Cardiac atrium fibroblast (primary cell): ENCODE measurements at places on chromosomes 4 and X. TPM values are rescaled to one million over a fixed set of nuclear protein-coding genes. Genes with fewer than 3 reads are reported as not detected.

CNKSR2 gene
- total RNA-seq = under 0.01 and 0.32 TPM in 2 replicates

PPAT gene
- total RNA-seq = 9.9 and 12.6 TPM in 2 replicates

MAML3 gene
- total RNA-seq = 1.6 and 2.1 TPM in 2 replicates

VCX3B gene
- not detected in 2 replicates for total RNA-seq

SLC7A11 gene
- total RNA-seq = 18.6 and 23.3 TPM in 2 replicates

PAK3 gene
- total RNA-seq = 0.32 TPM in 1 of 2 replicates, not detected in the other

N4BP2 gene
- 1.8 and 2.3 TPM in 2 replicates for total RNA-seq

SPATA18 gene
- 0.54 and 3.7 TPM in 2 replicates for total RNA-seq

LNX1 gene
- 2.9 and 7.6 TPM in 2 replicates for total RNA-seq
